ENCODE measurements at places on chromosomes 13 and 19. TPM values are rescaled to one million over a fixed set of nuclear protein-coding genes. Genes with fewer than 3 reads are reported as not detected.

DNA sequence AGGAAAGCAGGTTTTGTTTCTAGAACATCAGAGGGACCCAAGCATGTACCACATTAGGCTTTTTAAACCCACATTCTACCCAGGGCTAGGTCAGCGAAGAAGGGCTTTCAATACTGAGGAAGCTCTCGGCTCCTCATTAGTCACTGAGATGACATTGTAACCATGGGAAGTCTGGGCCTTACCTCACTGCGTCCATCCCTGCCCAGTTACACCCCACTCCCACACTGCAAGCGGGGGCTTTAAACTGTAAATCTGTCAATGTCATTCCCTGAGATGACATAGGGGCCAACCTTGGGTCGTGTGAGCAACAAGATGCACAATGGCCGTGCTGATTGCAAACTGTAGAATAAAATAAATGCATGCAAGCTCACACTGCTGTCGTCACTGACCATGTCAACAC, 21.7 kb upstream of the TFDP1 start:
- H3K36me3 ChIP-seq = no peaks in the 10 kb centered on the region
- no peak overlapping the region for H3K4me3 ChIP-seq
- no peak overlapping the region for H3K27ac ChIP-seq
- no peak for DNase-seq
- no peaks in the 10 kb centered on the region for H3K4me1 ChIP-seq
- no peaks in the 10 kb centered on the region for H3K27me3 ChIP-seq

- H3K27ac ChIP-seq = no peak overlapping the region
- H3K4me1 ChIP-seq = peaks cover 6% of the 10 kb centered on the region
- H3K36me3 ChIP-seq = no peaks in the 10 kb centered on the region
- H3K4me3 ChIP-seq = no peak overlapping the region
Measured at GRCh38 chr13:35891507-35892441, 239.4 kb downstream of the DCLK1 start.

DNA sequence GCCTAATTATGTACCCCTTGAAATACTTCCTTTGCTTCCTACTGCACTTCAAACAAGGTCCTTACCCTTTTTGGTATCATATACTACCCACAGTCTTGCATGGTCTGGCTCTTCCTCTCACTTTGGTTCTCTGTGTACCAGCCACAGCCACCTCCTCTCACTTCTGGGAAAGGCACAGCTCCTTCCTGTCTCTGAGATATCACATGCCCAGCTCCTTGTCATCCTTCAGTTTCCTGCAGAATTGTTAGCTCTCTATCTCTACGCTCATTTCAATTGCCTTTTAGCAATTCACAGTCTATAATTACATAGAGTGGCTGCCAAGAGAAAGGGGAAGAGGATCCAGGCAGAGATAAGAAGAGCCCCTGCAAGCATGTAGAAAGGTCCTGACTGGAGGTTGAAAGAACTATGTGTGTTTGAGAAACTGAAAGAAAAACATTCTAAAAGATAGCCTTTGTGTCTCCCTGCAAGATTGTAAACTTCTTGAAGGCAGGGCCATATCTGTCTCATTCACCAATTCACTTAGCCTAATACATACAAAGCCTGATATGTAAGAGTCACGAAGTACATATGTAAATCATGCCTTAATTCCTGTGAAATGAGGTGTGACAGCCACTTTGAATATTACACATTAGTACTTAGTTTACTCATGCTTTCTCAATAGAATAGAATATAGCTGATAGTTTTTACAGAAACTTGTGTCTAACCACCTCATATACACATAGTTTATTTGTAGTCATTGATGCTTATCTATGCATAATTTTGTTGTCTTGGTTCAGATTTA, 933.1 kb downstream of the DIAPH3 start:
- no peak for DNase-seq
- no peak overlapping the region for H3K4me3 ChIP-seq
- H3K4me1 ChIP-seq = no peaks in the 10 kb centered on the region
- H3K27me3 ChIP-seq = no peaks in the 10 kb centered on the region
- no peaks in the 10 kb centered on the region for H3K36me3 ChIP-seq

GRCh38 chr13:83215627-83216026, 666.6 kb downstream of the SLITRK1 start:
- H3K27me3 ChIP-seq = no peaks in the 10 kb centered on the region
- no peaks in the 10 kb centered on the region for H3K36me3 ChIP-seq

GRCh38 chr13:44519642-44520041, 56.5 kb downstream of the TSC22D1 start:
- no peaks in the 10 kb centered on the region for H3K36me3 ChIP-seq
- no peak overlapping the region for H3K4me3 ChIP-seq
- H3K27ac ChIP-seq = no peak overlapping the region
- peaks cover 2% of the 10 kb centered on the region for H3K4me1 ChIP-seq
- H3K27me3 ChIP-seq = no peaks in the 10 kb centered on the region

The CCL25 gene
- polyA plus RNA-seq = not detected

The ZNF491 gene
- polyA plus RNA-seq = 1.1 TPM

The LTBP4 gene
- polyA plus RNA-seq = 52.1 TPM

The NLRP7 gene
- not detected for polyA plus RNA-seq

The KLK8 gene
- polyA plus RNA-seq = 1.3 TPM

The UBE2M gene
- 98.0 TPM for polyA plus RNA-seq

The RFPL4A gene
- polyA plus RNA-seq = not detected
